Activated B cell treated with CpG ODN at 0.5 μM for 24 hours (primary cell): ENCODE measurements at places on chromosomes 3 and 15.
A peak's percentile ranks its signal among the peaks of the same experiment; 100 is the strongest.

DNA sequence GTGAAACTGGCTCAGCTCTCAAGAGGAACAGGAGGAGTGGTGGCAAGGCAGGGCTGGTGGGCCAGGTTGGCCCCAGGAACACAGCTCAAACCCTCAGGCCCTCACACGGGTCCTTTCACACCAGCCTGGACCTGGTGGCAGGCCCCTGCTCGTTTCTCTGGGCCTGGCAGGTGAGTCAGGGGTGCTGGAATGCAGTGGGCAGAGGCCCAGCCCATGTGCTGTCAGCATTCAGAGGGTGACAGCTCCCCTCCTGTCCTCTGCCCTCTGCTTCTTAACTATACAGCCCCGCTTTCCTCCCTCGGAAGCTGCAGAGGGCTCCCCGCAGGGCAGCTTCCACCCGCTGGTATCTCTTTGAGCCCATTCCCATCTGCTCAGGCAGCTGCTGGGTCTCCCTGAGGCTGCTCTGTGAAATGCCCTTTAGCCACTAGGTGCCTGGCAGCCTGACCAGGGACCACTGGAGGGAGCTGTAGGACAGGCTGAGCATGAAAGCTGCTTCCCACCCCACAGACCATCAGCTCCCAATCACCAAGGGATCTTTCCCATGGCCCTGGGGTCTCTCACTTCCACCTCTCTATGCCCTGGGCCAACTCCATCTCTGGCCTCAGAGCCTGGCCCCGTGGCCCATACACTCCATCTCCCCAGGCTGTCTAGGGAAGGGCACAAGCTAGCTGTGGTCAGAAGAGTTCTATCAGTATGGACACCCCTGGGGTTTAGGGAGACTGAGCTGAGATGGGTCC lies 24.8 kb downstream of the SHF start:
- no peaks in the 10 kb centered on the region for H3K27me3 ChIP-seq
- H3K4me3 ChIP-seq, result no peak overlapping the region
- peaks cover 23% of the 10 kb centered on the region for H3K4me1 ChIP-seq
- peaks cover 10% of the 10 kb centered on the region for H3K36me3 ChIP-seq

GRCh38 chr3:33134026-33134625 lies 20.3 kb downstream of the CRTAP start:
- H3K27me3 ChIP-seq, result no peaks in the 10 kb centered on the region
- no peak for DNase-seq
- no peak overlapping the region for H3K4me3 ChIP-seq
- no peak overlapping the region for H3K27ac ChIP-seq
- peaks cover 8% of the 10 kb centered on the region for H3K4me1 ChIP-seq

GRCh38 chr3:50324351-50325112 lies 2.0 kb upstream of the HYAL2 start:
- H3K27me3 ChIP-seq, result no peaks in the 10 kb centered on the region
- peak overlapping the region; percentile 28 for H3K4me3 ChIP-seq
- H3K36me3 ChIP-seq, result peaks cover 30% of the 10 kb centered on the region
- peaks cover 36% of the 10 kb centered on the region for H3K4me1 ChIP-seq
- H3K27ac ChIP-seq, result no peak overlapping the region

DNA sequence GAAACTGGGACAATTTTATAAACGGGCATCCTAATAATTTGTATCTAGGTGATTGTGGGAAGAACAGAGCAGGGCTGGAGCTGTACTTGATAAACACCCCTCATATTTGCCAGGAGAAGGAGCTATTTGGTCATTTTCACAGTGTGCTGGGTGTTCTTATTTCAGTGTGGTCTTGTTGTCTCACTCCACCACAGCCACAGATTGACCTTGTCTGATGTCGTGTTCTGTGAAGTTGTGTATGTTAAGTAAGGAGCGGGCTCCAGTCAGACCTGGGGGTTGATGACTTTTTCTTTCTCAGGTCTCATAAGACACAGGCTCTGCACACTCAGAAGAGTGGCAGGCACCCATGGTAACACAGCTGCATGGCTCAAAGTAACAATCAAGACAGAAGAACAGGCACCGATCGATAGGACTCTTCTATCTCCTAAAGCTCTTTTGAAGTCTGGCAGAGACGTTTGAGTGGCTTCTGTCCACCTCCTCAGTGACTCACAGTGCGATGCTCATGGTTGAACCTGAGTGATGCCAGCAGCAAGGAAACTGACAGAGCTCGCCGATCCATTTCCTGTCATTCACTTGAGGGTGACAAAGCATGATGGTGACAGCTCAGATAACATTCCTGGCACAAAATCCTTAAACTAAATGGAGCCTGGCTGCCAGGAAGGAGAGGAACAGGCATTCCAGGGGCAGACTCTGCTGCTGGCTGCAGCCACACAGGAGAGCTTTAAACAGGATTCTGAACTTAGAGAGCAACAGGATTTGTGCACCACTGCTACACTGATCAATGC lies 20.8 kb downstream of the DPH3 start:
- H3K27me3 ChIP-seq, result peaks cover 7% of the 10 kb centered on the region
- no peak overlapping the region for H3K27ac ChIP-seq
- H3K36me3 ChIP-seq, result no peaks in the 10 kb centered on the region
- peaks cover 13% of the 10 kb centered on the region for H3K4me1 ChIP-seq
- no peak for DNase-seq

DNA sequence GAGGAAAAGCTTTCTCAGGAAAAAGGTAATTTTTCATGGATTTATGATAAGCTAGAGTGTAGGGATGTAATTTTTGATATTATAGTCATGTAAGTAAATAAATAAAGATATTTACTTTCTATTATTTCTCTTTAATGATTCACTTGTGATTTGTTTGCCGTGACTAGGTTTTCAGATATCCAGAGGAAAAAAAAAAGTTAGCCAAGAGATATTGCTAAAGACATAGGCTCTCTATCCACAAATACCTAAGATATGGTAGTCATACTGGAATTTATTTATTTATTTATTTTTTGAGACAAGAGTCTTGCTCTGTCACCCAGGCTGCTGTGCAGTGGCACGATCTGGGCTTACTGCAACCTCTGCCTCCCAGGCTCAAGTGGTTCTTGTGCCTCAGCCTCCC lies 59.9 kb downstream of the AP4E1 start:
- no peaks in the 10 kb centered on the region for H3K27me3 ChIP-seq
- H3K4me1 ChIP-seq, result no peaks in the 10 kb centered on the region
- H3K36me3 ChIP-seq, result peaks cover 82% of the 10 kb centered on the region
- no peak for DNase-seq

DNA sequence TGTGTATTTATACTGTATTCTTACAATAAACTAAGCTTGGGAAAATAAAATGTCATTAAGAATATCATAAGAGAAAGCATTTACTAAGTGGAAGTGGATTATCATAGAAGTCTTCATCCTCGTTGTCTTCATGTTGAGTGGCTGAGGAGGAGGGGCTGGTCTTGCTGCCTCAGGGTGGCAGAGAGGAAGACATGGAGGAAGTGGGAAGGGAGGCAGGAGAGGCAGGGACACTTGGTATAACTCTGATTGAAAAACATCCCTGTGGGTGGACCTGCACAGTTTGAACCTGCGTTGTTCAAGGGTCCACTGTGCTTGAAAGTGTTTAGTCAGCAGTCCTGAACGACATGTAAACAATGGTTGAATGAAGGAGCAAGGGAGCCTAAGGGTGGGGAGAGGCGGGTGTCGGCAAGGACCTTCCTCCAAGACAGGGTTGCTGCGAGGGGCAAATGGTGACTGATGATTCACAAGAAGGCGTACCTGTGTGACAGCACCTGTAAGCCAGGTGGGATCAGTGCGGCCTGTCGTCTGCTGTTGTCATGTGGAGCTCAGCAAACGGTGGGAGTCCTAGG lies 103.8 kb upstream of the KLF13 start:
- no peaks in the 10 kb centered on the region for H3K27me3 ChIP-seq
- peaks cover 73% of the 10 kb centered on the region for H3K4me1 ChIP-seq
- H3K27ac ChIP-seq, result peak overlapping the region; percentile 67
- H3K36me3 ChIP-seq, result peaks cover 40% of the 10 kb centered on the region

DNA sequence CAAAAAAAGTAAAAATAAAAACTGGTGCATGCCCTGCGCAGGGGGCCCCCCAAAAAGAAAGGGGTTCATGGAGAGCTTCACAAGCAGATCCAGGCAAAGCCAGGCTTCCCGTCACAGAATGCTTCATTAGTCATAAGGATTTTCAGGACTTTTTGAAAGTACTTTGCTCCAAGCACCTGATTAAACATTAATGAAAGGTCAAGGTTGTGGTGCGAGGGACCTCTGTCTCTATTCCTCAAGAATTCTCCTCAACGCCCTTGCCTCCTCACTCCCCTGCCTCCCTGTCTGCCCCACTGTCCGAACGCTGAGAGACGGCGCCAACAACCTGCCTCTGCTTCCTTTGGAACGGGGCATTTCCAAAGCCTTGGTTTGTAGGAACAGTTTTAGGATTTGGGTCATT lies 240.1 kb upstream of the IGF1R start:
- H3K27ac ChIP-seq, result no peak overlapping the region
- no peaks in the 10 kb centered on the region for H3K36me3 ChIP-seq
- DNase-seq, result no peak
- no peaks in the 10 kb centered on the region for H3K4me1 ChIP-seq
- no peaks in the 10 kb centered on the region for H3K27me3 ChIP-seq
- H3K4me3 ChIP-seq, result no peak overlapping the region

GRCh38 chr15:72184165-72184811 lies 13.3 kb downstream of the GRAMD2A start:
- no peaks in the 10 kb centered on the region for H3K36me3 ChIP-seq
- H3K27ac ChIP-seq, result no peak overlapping the region
- no peak overlapping the region for H3K4me3 ChIP-seq
- DNase-seq, result no peak

GRCh38 chr3:158420654-158421396 lies 150.2 kb upstream of the MLF1 start:
- H3K27ac ChIP-seq, result peak overlapping the region; percentile 0
- no peaks in the 10 kb centered on the region for H3K27me3 ChIP-seq
- peaks cover 2% of the 10 kb centered on the region for H3K36me3 ChIP-seq
- no peak for DNase-seq
- peaks cover 7% of the 10 kb centered on the region for H3K4me1 ChIP-seq

DNA sequence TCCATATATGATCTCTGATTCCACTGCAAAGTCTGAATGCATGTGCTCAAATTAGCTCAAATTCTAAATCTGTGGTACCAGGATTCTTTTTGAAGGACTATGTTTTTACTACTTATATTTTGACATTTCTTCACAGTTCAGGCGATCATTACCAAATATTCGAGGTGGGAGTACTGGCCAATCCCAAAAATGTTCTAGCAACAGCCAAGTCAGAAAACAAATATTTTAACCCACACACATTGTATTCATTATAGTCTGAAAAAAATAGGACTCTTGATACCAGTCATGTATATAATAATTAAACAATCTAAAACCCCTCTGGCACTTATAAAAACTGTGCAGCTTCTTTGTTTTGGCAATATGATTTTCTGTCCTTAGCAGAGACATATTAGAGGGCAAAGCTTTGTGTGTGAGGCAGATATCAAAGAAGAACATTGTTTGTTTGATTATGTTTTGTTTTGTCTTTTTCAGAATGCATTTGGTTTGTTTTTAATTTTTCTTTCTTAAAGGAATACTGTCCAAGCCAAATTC lies 37.4 kb downstream of the FGF7 start:
- H3K27me3 ChIP-seq, result peaks cover 4% of the 10 kb centered on the region
- no peak overlapping the region for H3K4me3 ChIP-seq
- no peaks in the 10 kb centered on the region for H3K4me1 ChIP-seq
- DNase-seq, result no peak
- no peaks in the 10 kb centered on the region for H3K36me3 ChIP-seq
